Activated T-helper 1 cell treated with Interleukin-2 at 50 U/mL for 16 hours (primary cell): ENCODE measurements at places on chromosomes 3 and 15.

- DNase-seq, result no peak
These were observed 958.8 kb downstream of the IGSF11 start for GRCh38 chr3:118075873-118076272.

GRCh38 chr3:134080761-134081160, 51.0 kb upstream of the SLCO2A1 start:
- DNase-seq, result no peak

- DNase-seq, result no peak
These were observed 285.0 kb downstream of the SQOR start for GRCh38 chr15:45919806-45920205.

GRCh38 chr15:66947471-66947870, 117.9 kb upstream of the SMAD3 start:
- no peak for DNase-seq

DNA sequence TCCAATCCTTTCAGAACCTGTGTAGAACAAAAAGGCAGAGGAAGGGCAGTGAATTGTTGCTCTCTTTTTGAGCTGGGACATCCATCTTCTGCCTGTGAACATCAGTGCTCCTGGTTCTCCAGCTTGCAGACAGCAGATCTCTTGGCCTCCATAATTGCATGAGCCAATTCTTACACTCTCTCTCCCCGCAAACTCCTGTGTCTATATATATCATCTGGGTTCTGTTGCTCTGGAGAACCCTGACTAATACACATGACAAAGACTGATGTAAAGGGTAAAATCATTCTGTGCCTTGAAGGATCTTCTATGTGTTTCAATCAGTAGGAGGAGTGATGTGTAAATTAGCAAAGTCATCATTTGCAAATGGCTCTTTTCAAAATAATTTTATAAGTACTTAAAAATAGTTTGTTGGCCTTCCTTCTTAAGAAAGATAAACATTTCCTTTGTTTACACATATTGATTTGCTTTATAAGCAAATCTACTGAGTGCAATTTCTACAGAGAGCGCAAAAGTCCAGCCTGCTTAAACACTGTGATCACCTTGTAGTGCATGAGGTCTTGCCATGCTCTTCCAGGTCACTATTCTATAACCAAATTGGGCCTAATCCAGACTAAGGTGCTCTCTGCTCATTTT, 154.9 kb upstream of the ANKRD28 start:
- DNase-seq, result no peak

GRCh38 chr3:172530101-172530561, 6.9 kb upstream of the TNFSF10 start:
- DNase-seq, result no peak

- no peak for DNase-seq
These were observed 1.6 kb upstream of the ITGA11 start for GRCh38 chr15:68433551-68433950.

- no peak for DNase-seq
These were observed 98.1 kb downstream of the DNAJB8 start for GRCh38 chr3:128368626-128369025.
